Right renal cortex interstitium (tissue), 3 donors: ENCODE measurements at places on chromosomes 1 and 21. TPM values are rescaled to one million over a fixed set of nuclear protein-coding genes. Genes with fewer than 3 reads are reported as not detected.

Gene IGSF3
- 28.7 TPM for polyA plus RNA-seq

Gene KCNH1
- polyA plus RNA-seq: 0.31 TPM

Gene RASSF5
- polyA plus RNA-seq: 5.0 TPM

Gene SPRR3
- 0.21 TPM for polyA plus RNA-seq

Gene SPRR2E
- polyA plus RNA-seq: not detected

Gene DMBX1
- not detected for polyA plus RNA-seq

Gene CDC42SE1
- 76.2 TPM for polyA plus RNA-seq

Gene KRTAP7-1
- polyA plus RNA-seq: not detected

Gene AQP10
- polyA plus RNA-seq: 0.07 TPM

Gene FBLIM1
- 41.8 TPM for polyA plus RNA-seq

Gene HSD3B2
- 1.2 TPM for polyA plus RNA-seq

Gene CYP4X1
- polyA plus RNA-seq: 13.2 TPM

Gene ZBTB48
- 26.6 TPM for polyA plus RNA-seq

Gene ADAMTSL4
- polyA plus RNA-seq: 11.8 TPM

Gene C4BPB
- 0.21 TPM for polyA plus RNA-seq

Gene LMX1A
- polyA plus RNA-seq: not detected

Gene ZSWIM5
- 7.6 TPM for polyA plus RNA-seq

Gene KIF14
- 6.5 TPM for polyA plus RNA-seq

Gene SYCP1
- polyA plus RNA-seq: 0.28 TPM

Gene KIF21B
- 2.3 TPM for polyA plus RNA-seq

Gene CD160
- polyA plus RNA-seq: 0.79 TPM

Gene IL23R
- polyA plus RNA-seq: 0.10 TPM

Gene PGLYRP3
- polyA plus RNA-seq: not detected

Gene LCE1F
- polyA plus RNA-seq: not detected

Gene SNRNP40
- polyA plus RNA-seq: 76.8 TPM

Gene PDE4DIP
- polyA plus RNA-seq: 104 TPM

Gene OR2G6
- polyA plus RNA-seq: 0.06 TPM

Gene OR2T29
- polyA plus RNA-seq: not detected

Gene TRIM45
- 15.0 TPM for polyA plus RNA-seq

Gene DMRTA2
- not detected for polyA plus RNA-seq

Gene PCAT6
- polyA plus RNA-seq: 2.8 TPM

Gene SPATA21
- not detected for polyA plus RNA-seq

Gene SEMA4A
- 19.9 TPM for polyA plus RNA-seq

Gene IQCC
- 7.2 TPM for polyA plus RNA-seq

Gene OR2T5
- not detected for polyA plus RNA-seq

Gene C21orf91
- 28.9 TPM for polyA plus RNA-seq

Gene NTMT2
- polyA plus RNA-seq: not detected

Gene TSPEAR
- polyA plus RNA-seq: 0.53 TPM

Gene DIO1
- polyA plus RNA-seq: 9.8 TPM
